Effector CD8-positive, alpha-beta T cell (primary cell): ENCODE measurements at places on chromosomes 1 and 21.

DNA sequence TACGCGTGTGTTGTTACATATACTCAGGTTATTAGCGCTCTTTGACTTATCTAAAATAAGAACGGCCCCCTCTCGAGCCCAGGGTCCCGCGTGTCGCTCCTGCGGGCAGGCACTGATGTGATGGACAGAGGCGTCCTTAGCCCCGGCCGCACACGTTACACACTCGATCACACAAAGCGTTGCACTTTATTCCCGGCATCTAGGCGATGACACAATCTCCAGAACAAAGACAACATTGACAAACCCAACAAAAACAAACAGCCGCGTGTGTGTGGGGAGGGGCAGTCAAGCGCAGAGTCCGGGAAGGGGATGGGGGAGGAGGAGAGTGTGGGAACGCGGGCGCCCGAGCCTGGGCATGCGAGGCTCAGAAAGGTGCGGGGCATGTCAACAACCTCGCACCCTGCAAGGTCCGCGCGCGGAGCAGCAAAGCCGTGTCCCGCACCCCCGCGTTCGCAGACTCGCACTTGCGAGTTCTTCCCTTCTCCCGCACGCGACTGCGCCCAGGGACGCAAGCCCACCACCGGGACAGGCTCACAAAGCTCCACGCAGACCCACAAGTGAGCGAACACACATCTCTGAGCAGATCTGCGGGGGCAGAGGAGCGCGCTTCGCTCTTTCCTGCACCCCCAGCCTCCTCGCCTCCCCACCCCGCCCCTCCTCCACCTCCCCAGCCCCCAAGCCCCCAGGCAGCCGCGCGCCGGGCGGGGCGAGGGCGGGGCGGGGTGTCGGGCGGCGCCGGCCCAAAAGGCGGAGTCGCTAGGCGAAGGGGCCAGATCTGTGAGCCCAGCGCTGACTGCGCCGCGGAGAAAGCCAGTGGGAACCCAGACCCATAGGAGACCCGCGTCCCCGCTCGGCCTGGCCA is at the start of gene EFNA1:
TSS of gene EFNA1 (plus strand) at position 772 of the 862 bp plus-strand sequence. CDS start 102 bp downstream, outside the sequence.
- DNase-seq: peak; percentile 34

GRCh38 chr1:36236302-36236701 is 12.1 kb downstream of the THRAP3 start:
- no peak for DNase-seq

- no peak for DNase-seq
Measured at GRCh38 chr1:186960861-186961260, 132.1 kb downstream of the PLA2G4A start.

DNA sequence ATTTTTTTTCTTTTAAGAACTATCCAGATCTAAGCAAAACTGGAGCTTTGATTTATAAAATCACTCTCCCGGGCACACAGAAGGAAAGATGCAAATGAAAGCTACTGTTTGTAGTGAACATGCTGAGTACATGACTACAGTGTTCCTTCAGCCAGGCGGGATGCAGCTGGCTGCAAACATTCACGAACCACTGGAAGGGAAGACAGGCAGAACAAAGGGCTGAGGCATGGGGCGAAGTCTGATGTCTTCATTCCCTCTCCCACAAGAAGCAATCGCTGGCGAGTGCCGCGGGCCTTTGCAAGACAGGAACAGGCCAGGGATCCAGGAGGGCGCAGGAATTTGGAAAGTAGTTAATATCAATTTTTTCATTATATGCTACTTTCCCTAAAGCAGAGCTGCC is 257.9 kb upstream of the AJAP1 start:
- DNase-seq: no peak

- DNase-seq: no peak
Measured at GRCh38 chr1:237045278-237046016, 3.5 kb downstream of the RYR2 start.

- DNase-seq: no peak
Measured at GRCh38 chr21:45611939-45612664, 31.4 kb upstream of the PCBP3 start.

GRCh38 chr21:41964171-41964570 is 10.4 kb upstream of the C2CD2 start:
- DNase-seq: no peak

DNA sequence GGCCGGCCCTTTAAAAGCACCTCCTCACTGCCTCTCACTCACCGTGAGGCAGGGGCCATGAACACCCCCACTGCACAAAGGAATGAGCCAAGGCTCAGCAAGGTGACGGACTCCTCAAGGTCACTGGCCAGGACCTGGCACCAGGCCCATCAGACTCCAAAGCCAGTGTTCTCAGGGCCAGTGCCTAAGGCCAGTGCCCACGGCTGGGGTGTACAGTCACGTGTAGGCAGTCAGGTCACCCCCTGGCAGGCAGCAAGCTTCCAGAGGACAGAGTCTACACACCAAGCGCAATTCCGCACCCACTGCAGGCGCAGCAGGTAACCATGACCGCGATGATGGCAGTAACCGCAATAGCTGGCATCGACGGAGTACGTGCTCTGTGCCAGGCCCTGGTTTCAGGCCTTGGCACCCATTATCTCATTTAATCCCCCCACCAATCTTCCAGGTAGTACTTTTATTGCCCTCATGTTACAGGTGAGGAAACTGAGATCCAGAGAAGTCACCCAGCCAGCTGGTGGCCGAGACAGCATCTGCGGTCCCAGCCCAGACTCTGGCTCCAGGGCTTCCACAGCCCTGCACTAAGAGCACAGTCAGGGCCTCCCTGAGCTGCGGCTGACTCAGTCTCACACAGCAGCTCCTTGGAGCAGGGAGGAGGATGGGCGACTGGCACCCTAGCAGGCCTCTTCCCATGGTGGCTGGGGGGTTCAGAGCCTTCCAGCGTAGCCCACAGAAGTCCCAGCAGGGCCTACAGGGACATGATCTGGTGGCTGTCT is 27.0 kb downstream of the RAP1GAP start:
- DNase-seq: no peak

- DNase-seq: no peak
Measured at GRCh38 chr1:43978264-43978550, 803 bp upstream of the B4GALT2 start.

DNA sequence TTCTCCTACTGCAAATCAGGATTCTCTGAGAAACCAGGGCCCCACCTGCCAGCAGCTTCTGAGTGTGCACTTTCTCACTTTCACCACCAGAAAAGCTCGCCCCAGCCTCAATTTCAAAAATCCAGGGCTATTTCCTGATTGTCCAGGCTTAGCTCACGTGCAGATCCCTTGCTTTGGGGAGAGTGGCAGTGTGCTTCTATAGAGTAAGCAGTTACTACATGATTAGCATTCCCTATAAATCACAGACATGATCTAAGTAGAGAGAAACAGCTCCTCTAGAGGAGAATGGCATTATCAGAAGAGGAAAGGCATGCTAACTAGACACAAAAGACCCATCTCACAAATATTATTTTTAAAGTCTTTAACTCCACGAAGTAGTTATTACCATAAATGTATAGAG is 456.0 kb upstream of the PKN2 start:
- no peak for DNase-seq

DNA sequence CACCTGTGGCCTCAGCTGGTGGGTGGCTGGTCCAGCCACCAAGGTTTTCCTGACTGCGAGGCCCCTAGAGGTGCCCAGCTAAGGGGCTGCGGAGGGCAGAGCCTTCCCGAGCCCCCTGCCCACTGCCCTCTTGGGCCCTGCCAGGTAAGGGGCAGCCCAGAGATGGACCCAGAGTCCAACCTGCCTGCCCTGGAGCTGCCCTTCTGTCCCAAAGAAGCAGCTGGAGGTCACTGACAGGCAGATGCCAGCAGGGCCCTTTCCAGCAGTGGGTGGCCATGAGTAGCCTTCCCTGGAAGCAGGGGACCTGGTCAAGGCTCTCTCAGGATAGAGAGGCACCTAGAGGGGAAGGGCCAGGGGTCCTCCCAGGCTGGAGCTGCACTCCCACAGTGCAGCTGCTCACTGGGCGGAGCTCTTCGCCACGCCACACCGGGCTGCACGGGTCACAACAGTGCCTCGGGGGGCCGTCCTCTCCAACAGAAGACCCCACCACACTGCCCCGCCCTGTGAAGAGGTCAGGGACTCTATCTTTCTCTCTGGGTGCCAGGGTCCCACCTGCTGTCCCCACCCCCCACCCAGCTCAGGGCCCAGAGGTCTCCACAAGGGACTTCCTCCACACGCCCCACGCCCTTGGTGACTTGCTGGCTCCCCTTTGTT is 10.9 kb upstream of the GNB1 start:
- DNase-seq: no peak

DNA sequence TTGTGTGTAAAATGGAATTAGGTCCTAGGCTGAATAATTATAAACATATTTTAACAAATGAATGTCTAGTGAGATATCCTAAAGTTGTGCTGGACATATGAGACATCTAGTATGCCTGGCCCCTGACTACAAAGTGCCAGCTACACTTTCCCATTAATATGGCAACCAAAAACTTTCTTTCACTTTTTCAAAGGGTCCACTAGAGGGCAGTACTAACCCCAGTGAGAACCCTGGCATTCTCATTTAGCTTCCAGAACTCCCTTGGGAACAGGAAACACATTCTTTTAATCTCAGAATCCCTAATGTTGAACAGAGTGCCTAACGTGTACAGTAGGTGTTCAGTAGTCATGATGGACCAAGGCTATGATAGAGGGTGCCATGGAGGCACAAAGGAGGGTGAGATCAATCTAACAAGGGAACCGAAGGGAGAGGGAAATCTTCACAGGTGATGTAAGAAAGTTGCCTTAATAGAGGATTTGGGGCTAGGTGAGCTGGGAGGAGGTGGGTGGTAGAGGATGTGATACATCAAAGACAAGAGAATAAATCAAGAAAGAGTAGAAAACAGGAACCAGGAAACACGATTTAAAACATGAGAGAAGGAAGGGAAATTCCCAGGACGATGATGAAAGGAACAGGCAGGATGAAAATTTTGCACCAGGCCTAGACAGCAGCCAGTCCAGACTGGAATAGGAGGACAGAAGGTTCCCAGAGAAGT is 41.6 kb downstream of the NSL1 start:
- DNase-seq: no peak

DNA sequence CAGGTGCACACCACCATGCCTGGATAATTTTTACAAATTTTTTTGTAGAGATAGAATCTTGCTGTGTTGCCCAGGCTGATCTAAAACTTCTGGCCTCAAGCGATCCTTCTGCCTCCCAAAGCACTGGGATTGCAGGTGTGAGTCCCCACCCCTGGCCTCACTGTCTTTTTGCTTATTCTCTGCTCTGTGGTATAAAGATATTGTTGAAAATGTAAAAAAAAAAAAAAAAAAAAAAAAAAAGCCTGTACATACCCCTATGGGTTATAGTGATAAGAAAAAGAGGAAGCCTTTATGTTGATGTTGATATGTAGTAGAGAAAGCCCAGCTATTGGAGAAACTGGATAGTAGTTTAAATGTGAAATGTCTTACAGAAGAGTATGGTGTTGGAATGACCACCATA is 125.8 kb downstream of the XPR1 start:
- DNase-seq: no peak

GRCh38 chr1:236181059-236181458 is 38.7 kb downstream of the GPR137B start:
- DNase-seq: no peak

DNA sequence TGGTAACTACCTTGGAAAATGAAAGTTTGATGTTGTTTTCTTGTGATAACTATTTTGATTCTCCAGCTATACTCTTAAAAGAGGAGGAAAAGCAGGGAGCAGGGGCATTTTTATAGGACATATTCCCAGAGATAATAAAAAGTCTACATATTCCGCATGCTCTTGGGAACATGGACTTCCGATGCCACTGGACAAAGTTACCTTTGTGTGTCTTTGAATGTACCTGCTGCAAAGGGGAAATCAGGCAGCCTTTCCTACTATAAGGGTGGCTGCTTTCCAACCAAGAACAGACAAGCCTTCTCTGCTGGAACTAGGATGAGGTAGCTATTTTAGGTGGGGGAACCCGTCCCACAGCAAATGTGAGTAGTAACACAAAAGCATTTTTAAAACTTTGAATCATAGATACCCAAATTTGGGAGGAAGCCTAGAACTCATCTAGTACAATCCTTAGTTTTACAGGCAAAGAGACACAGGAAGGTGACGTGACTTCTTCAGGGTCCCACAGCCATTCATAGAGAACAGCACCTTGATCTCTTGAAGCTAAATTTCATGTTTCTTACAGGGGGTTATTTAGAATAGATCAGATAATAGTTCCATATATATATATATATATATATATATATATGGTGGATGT is 179.9 kb downstream of the FASLG start:
- no peak for DNase-seq

DNA sequence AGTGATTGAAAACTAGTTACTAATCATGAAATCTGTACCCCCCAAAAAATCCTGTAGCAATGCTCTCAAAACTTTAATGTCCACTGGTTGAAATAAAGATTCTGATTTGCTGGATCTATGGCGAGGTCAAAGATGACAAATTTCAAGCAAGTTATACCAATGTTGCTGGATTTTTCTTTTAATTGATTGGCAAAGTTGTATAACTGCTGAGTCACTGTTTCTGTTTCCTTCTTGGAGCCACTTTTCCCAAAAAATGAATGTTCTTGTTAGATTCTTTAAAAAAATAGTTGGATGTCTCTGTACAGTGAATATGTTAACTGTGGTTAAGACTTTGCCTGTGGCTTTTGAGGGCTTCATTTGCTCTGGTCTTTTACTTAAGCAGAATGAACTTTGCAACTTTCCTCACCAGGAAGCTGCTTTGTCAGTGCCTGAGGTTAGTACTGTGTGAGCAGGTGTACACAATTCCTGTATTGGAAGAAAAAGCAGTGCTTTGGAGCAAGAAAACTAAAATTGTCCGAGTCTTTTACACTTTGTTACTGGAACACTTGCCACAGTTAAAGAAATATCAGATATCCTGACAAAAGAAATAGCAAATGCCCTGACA is 1211.9 kb downstream of the MRPL39 start:
- no peak for DNase-seq

GRCh38 chr1:223473601-223474344 is 80.6 kb downstream of the CCDC185 start:
- DNase-seq: no peak

DNA sequence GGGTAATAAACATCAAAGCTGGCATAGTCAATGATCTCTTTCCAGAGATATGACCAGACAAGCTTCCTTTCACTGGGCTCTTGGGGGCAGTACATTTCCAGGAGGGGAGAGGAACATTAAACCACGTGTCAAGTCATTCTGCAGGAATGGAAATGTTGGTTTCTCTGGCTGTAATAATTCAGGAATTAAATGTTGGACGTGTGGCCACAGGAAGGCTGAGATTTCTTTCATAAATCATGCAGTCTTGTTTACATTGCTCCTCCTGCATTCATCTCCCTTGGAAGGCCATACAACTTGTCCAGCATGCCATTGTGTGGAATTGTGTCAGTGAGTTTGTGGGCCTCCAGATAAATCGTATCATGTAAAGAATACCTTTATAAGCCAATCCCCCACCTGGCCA is 259.2 kb downstream of the ADGRL2 start:
- no peak for DNase-seq

GRCh38 chr21:44820851-44821250 is 3.0 kb upstream of the SUMO3 start:
- DNase-seq: no peak

GRCh38 chr1:165161130-165161529 is 195.4 kb downstream of the LMX1A start:
- no peak for DNase-seq

DNA sequence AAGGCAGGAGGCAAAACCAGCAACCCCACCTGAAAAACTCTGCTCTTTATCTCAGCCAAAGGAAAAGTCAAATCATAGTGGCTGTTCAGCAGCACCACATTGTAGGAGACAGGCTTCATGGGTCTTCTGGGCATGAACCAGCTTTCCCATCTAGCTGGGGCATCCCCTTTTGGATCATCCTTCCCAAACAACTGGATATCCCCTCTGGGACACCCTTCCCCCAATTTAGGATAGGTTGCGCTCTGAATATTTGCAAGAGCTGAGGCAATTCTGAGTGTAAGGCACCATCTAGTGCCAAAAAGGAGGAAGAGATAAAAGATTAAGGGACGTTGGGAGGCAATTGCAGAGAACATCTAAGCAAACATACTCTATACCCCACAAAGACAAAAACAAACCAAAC is 295.8 kb downstream of the MATN1 start:
- no peak for DNase-seq
